ENCODE measurements at places on chromosomes 1 and 21. TPM values are rescaled to one million over a fixed set of nuclear protein-coding genes. Genes with fewer than 3 reads are reported as not detected.

KCNE1 gene
- total RNA-seq = 0.82 TPM

GON4L gene
- 48.2 TPM for total RNA-seq

MEX3A gene
- total RNA-seq = 29.6 TPM

OR2L2 gene
- 0.06 TPM for total RNA-seq

PLD5 gene
- total RNA-seq = 1.4 TPM

RHOU gene
- total RNA-seq = 16.0 TPM

LCE2A gene
- total RNA-seq = not detected

RNU1-4 gene
- total RNA-seq = 7,909 TPM

CFHR2 gene
- total RNA-seq = not detected

TMEM82 gene
- 2.5 TPM for total RNA-seq

SSR2 gene
- total RNA-seq = 214 TPM

IRF6 gene
- total RNA-seq = 16.0 TPM
